A549 treated with CORT108297 at 1 μM for 4 hours (cell line): ENCODE measurements at places on chromosomes 7 and 10. TPM values are rescaled to one million over a fixed set of nuclear protein-coding genes. Genes with fewer than 3 reads are reported as not detected.

Gene GUSB
- 28.3 to 35.0 TPM (median 33.5 TPM) in 5 replicates for total RNA-seq

Gene FFAR4
- total RNA-seq: 0.14 to 0.25 TPM (median 0.22 TPM) in 5 replicates

Gene COL17A1
- total RNA-seq: 1.6 to 2.7 TPM (median 2.2 TPM) in 5 replicates

Gene POLR3A
- total RNA-seq: 13.0 to 14.8 TPM (median 14.0 TPM) in 5 replicates

Gene FGFBP3
- 1.7 to 3.0 TPM (median 2.7 TPM) in 5 replicates for total RNA-seq

Gene C10orf67
- total RNA-seq: 0.05 to 0.17 TPM (median 0.06 TPM) in 5 replicates

Gene ADK
- 31.1 to 36.2 TPM (median 33.2 TPM) in 5 replicates for total RNA-seq
